ENCODE measurements at places on chromosomes 16 and 17.

DNA sequence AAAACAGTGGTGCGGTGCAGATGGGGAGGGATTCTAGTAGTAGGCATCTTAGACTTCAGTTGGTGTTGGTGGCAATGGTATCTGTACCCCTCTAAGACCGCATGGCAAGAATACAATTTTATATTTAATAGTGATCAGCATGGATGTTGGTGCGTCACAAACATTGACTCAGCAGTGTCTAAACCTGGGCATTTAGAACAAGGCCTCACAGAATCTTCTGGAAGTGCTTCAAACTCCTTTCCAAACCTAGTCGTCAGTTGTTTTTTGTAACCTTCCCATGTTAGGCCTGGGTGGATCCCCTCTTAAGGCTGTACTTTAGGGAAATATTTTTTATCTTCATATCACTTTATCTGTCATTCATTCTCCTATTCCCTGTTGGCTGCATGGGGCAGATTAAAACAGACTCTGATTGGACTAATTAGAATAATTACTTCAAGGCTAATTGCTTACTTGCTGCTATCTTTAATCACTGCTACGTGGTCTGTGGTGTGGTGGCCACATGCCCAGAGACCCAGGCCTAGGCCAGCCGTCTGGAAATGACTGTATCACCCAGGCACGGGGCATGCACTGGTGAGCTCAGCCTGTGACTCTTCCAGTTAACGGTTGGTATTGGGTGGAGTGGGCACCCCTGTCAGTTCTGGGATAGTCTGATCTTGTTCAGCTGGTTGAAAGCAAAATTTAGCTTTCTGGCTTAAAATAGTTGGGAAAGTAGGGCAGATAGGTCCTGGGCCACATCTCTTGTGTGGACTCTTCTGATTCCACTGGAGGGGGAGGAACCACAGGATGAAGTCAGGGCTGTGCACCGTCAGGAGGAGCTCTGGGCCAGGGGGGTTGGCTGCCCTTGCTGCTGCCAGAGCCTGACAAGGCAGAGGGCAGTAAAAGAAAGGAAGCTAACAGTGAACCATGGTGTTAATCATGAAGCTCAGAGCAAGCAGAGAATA lies 4.5 kb downstream of the ALKBH5 start:
- no peak for DNase-seq

- DNase-seq = no peak
Measured at GRCh38 chr17:1839516-1839915, 9.7 kb downstream of the RPA1 start.

- peak; percentile 43 for DNase-seq
Measured at GRCh38 chr16:19808061-19808641, 76.5 kb downstream of the GPRC5B start.

DNA sequence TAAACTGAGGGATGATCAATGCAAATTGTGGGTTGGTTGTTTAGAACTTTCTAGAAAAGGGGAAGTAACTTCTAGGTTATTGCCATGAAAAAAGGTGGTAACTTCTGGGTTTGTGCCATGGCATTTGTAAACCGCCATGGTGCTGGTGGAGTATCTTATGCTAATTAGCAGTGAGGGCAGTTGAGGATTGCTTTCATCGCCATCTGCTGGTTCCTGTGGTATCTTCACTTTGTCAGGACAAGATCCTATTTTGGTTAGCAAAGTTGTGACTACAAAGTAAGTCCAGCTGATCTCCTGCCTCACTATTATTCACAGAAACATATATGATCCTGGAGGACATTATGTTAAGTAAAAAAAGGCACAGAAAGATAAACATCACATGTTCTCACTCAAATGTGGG lies 1332.3 kb downstream of the CDH11 start:
- no peak for DNase-seq

GRCh38 chr17:42342242-42343008 lies 45.8 kb downstream of the STAT3 start:
- no peak for DNase-seq

- peak; percentile 63 for DNase-seq
Measured at GRCh38 chr17:44362949-44363612, 572 bp downstream of the FAM171A2 start.

GRCh38 chr17:73791631-73792030 lies 147.4 kb upstream of the SDK2 start:
- peak; percentile 16 for DNase-seq

DNA sequence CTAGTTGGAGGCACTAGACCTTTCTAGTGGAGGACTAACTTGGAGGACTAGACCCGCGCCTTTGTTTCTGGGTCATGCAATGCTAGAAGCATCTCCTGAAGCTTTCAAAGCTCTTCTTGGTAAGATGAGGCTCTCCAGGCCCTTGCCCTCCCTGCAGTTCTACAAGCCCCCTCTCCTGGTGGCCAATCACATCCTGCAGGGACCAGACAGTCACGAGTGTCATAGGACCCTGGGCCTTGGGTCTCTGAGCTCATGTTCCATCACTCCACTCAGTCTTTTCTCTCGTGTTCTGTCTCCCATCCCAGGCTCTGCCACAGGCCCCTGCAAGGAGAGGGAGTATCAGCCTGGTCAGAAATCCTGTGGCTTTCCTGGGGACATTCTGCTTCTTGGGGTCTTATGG lies 119.6 kb downstream of the CYLD start:
- DNase-seq = no peak

GRCh38 chr16:85637808-85638647 lies 24.9 kb downstream of the GSE1 start:
- DNase-seq = no peak

- DNase-seq = no peak
Measured at GRCh38 chr16:69478685-69479084, 54.3 kb downstream of the CYB5B start.

DNA sequence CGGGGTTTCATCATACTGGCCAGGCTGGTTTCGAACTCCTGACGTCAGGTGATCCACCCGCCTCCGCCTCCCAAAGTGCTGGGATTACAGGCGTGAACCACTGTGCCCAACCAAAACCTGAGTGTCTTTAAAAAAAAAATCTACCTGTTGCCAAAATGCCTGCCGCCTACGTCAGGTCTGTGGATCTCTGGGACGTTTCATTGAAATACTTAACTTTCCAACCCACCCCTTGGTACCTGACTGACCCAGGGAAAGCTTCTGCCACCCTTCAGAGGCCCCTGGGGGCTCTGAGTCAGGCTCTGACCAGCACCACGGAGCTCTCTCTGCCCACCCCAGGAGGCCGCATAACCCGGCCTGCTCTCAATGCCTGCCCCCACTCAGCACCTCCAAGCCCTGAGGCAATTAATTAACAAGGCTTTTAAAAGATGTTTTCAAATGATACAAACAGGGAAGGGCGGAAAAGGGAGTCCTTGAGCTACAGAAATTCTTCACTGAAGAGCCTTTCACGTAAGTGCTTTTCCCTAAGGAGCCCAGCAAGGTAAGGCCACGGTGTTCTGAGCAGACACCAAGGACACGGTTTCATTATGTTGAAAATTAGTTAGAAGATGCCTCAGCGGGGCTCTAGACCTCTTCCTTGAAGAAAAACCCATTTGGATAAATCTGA lies 29.3 kb upstream of the GSG1L start:
- no peak for DNase-seq

GRCh38 chr17:64331931-64332493 lies 58.6 kb downstream of the PECAM1 start:
- no peak for DNase-seq

DNA sequence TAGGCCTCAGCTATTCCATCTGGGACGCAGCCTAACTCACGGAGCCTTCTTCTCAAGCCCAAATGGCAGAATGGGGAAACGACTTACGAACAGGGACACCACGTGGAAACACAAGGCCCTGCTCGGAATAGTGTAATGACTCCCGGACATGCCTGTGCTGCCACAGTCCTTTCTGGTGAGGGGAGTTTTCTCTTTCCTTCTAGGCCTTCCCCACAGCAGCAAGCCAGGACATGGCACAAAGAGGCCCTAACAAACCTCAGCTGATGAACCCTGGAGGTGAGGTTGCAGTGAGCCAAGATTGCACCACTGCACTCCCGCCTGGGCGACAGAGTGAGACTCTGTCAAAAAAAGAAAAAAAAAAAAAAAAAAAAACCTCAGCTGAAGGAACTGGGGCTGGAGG lies 15.3 kb downstream of the ZBTB4 start:
- DNase-seq = no peak
